ENCODE measurements at places on chromosomes 16 and 17. TPM values are rescaled to one million over a fixed set of nuclear protein-coding genes. Genes with fewer than 3 reads are reported as not detected.

The MEIOC gene
- not detected for total RNA-seq

The MRPL45 gene
- 44.6 TPM for total RNA-seq

The MYH1 gene
- not detected for total RNA-seq

The ACAP1 gene
- total RNA-seq: 20.0 TPM

The ITGAX gene
- total RNA-seq: 18.5 TPM

The BCL6B gene
- total RNA-seq: 9.6 TPM

- DNase-seq: no peak
Measured at GRCh38 chr16:46573008-46573833, 48.0 kb downstream of the SHCBP1 start.

GRCh38 chr16:57503366-57503765, 17.1 kb upstream of the DOK4 start:
- no peak for DNase-seq

- no peak for DNase-seq
Measured at GRCh38 chr17:40283662-40284061, 4.0 kb upstream of the CDC6 start.

DNA sequence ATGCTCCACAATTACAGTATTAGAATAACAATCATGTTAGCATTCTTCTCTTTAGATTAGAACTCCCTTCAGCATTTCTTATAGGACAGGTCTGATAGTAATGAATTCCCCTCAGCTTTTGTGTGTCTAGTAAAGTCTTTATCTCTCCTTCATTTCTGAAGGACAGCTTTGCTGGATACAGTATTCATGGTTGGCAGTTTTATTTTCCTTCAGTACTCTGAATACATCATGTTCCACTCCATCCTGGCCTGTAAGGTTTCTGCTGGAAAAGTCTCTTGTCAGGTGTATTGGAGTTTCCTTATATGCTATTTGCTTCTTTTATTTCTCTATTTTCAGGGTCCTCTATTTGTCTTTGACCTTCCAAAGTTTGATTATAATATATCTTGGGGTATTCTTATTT, 4.0 kb upstream of the ABCA10 start:
- no peak for DNase-seq

GRCh38 chr16:86718118-86718517, 139.8 kb downstream of the FOXL1 start:
- DNase-seq: no peak

GRCh38 chr17:43799047-43799446, 18.8 kb downstream of the CFAP97D1 start:
- no peak for DNase-seq

GRCh38 chr17:65370669-65371131, 190.7 kb downstream of the AXIN2 start:
- no peak for DNase-seq

DNA sequence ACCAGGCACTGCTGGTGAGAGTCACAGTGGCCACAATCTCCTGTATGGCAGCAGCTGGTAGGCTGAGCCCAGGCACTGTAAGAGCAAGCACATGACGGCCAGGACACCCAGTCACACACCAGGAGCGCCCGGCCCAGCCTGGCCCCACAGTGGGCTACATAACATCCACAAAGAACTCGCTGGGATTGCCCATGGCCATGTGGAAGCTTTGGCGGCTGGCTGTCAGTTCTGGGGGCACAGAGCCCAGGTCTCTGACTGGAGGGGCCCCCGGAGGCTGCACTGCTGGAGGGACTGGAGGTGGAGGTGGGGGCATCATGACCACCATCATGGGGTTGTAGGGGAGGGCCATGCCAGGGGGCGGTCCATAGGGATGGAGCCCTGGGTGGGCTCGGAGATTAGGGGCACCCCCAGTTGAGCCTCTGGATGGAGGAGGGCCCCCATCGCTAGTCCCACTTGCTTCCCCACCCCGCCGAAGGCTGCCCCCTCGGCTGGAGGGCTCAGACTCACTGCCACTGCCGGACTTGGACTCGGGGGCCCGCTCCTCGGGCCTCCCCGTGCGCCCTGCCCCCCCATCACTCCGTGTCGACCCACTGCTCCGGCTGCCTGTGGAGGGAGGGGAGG, 6.1 kb downstream of the ACADVL start:
- no peak for DNase-seq

DNA sequence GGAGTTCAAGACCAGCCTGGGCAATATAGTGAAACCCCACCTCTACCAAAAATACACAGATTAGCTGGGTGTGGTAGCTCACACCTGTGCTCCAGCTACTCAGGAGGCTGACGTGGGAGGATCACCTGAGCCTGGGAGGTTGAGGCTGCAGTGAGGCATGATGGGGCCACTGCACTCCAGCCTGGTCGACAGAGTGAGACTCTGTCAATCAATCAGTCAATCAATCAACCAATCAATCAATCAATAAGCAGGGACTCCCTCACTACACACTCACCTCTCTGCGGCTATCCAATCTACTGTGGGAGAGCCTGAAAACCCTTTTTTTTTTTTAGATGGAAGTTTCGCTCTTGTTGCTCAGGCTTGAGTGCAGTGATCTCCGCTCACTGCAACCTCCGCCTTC, 31.6 kb downstream of the CPSF4L start:
- no peak for DNase-seq

DNA sequence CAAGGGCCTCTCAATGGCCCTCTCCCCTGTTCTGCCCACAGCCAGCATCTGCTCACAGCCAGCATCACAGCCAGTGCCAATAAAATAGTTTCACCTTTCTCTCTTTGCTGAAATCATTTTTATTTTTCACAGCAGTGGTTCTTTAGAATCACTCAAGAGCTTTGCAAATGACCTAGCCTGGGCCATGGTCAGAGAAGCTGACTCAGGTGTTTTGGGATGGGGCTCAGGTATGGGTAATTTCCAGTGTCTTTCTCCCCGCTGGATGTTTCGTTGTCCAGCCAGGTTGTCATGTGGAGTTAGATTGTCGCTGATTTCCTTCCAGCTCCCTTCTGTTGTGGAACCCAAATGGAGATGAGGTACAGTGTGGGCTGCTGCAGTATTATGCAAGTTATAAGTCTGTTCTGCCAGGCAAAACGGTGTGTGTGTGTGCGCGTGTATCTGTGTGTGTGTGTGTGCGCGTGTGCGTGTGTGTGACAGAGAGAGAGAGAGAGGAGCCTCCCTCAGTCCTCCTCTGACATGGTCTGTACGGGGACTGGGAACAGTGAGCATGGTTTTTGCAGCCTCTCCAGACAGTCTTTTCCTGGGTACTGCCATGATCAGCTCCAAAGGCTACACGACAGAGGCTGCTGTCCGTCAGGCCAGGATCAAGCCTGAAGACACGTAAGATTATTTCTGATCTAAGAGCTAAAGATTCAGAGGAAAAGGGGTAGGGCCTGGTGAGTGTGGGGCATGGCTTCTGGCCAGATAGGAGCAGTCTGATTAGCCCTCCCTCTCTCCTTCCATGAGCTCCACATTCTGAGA, 1.4 kb upstream of the PMP22 start:
- no peak for DNase-seq

DNA sequence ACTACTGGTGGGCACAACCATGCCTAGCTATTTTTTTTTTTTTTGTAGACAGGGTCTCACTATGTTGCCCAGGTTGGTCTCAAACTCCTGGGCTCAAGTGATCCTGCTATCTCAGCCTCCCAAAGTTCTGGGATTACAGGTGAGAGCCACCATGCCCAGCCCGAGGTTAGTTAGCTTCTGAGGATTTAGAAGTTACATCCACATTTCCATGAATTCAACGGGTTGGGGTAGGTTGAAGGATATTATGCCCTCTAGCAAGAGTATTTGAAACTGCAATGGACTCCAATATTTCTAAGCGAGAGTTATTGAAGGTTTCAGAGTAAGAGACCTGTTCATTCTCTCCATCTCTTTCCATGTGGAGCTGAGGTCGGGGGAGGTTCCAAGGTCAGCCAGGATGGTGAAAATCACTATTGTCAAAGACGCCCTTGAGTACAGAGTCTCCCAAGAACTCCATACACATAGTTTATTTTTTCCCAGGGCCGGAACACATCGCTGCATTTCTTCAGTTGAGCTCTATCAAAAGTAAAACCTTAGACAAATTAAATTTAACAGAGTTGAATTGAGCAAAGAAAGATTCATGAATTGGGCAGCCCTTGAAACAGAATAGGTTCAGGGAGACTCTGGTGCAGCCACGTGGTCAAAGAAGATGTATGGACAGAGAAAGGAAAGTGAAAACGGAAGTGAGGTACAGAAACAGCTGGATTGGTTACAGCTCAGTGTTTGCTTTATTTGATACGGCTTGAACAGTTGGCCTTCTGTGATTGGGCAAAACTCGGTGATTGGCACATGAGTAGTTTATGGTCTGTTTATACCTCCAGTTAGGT, 19.0 kb upstream of the ITPRIPL2 start:
- no peak for DNase-seq

DNA sequence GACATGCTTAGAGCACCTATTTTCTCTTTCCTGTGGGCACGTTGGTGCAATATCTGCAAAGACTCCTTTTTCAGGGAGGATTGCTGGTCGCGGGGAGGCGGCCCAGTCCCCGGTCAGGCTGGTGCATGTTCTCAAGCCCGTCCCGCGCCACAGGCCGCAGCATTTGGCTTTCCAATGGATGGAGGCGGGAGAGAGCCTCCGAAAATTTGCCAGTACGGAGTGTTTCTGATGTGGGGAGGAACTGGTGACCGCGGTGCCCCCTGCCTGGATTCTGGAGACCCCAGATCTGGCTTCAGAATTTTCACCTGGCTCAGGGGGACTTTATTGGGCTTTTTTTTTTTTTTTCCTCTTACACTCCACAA, 2.3 kb downstream of the CMIP start:
- no peak for DNase-seq

DNA sequence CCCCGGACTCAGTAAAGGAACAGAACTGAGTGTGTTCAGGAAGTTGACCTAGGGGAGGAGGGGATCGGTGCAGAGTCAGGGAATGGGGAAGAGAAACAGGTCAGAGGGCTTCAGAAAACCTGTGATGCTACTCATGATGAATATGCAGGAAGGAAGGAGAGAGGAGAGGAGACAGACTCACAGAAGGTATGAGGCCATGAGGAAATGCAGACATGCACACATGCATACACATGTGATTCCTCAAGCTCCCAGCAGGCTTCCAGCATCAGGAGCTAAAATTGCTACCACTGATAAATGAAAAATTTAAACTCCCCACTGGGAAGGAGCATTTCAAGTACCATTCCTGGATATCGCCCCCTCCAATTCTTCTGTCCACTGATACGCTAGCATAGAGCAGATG, 262.6 kb downstream of the SLC39A11 start:
- DNase-seq: no peak

DNA sequence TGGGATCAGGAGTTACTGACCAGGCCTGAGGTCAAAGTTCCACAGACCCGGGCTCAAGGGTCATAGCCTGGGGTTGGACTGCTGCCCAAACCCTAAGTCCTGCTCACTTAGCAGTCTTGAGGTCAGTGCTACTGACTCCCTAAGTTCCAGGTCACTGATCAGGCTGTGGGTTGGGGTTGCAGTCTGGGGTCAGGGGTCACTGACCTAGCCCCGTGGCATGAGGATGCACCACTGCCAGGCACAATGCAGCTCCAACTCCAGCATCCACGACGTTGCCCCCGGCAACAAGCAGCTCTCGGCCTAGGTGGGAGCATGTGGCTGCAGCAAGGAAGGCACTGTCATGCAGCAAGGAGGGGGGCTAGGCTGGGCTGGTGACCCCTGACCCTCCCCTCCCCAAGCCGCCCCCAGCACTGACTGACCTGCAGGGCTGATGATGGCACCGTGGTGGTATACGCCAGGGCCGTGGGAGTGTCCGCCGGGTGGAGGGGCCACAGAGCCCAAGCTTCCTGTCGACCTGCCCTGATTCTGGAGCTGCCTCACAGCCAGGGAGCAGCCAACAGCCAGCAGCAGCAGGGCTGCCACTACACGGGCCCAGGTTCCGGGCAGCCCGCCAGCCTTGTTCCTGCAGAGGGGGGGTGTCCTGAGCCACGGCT, 1.1 kb downstream of the GGT6 start:
- no peak for DNase-seq

Data from heart right ventricle (tissue), 16 donors.